ENCODE measurements at places on chromosomes 5 and 9. TPM values are rescaled to one million over a fixed set of nuclear protein-coding genes. Genes with fewer than 3 reads are reported as not detected.

DNA sequence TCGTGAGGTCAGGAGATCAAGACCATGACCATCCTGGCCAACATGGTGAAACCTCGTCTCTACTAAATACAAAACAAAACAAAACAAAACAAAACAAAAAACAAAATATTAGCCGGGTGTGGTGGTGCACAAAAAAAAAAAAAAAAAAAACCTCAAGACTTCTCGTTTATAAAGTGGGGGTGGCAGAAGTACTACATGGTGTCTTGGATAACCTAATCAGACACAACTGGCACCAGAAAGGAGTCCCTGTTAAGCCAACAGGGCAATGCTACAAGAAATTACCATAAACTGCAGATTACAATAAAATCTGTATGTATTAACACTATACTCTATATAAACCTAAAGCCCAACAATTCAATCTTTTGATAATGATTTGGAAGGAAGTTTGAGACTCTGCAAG lies 50.0 kb downstream of the SERINC5 start:
- DNase-seq, result no peak

GRCh38 chr5:52579391-52579790 lies 208.3 kb upstream of the ITGA1 start:
- no peak for DNase-seq

Gene HNRNPAB
- 131 TPM for total RNA-seq

- DNase-seq, result no peak
Observed at GRCh38 chr9:15294604-15295003, 12.4 kb downstream of the TTC39B start.

Gene OR1J2
- total RNA-seq, result not detected

- DNase-seq, result no peak
Observed at GRCh38 chr5:91020065-91020800, 362.9 kb downstream of the ARRDC3 start.

DNA sequence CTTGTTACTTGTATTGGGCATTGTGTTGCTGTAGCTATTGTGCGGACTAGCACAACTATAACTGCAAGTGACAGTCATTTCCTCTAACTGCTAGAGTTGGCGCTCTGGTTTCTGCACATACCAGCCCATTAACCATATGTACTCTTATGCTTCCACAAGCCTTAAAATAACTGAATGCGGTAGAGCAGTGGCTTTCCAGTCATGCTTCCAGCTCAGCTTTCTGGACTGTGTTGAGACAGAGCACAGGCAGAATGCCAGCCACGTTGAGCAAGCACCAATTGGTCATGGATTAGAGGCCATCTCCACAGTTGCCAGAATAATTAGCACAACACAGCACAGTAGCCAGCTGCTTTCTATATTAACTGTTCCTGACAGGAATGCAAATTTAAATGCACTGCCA lies 12.2 kb downstream of the INVS start:
- no peak for DNase-seq

GRCh38 chr9:3520564-3520963 lies 5.2 kb downstream of the RFX3 start:
- DNase-seq, result no peak

Gene CTNND2
- 2.5 TPM for total RNA-seq

Gene ZNF483
- total RNA-seq, result 6.3 TPM

Gene ZNF782
- total RNA-seq, result 5.0 TPM

GRCh38 chr9:8486095-8486494 lies 686.5 kb upstream of the DMAC1 start:
- DNase-seq, result no peak

GRCh38 chr9:130382636-130383349 lies 62.0 kb upstream of the ASS1 start:
- DNase-seq, result no peak

Gene CCDC112
- 8.9 TPM for total RNA-seq

DNA sequence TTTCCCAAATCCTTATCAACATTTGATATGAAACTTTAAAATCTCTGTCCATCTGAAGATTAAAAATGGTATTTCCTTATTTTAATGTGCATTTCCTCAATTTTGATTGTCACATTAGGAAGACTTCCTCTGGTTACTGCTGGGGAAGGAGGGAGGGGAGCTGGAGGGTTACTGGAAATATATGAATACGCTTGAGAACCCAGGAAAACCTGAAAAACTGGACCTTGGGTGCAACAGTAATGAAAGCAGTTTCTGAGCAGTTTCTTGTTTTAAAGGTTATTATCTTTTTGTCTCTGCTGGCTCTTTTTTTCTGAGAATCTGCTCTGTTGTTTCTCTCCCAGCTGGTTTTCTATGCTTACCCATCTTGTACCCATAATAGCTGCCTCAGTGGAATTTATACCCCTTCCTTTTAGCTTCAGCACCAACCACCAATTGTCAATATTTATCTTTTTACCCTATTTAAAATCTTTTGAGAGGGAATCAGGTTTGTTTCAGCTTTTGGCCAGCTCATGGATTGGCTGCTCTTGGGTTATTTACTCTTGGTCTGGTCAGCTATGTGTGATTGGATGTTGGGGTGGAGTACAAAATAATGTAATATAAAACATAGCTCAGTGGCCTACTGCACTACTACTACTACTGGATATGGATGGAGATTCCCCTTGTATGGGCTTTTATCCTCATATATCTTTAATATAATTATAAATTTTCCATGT lies 67.4 kb downstream of the UNC13B start:
- no peak for DNase-seq

DNA sequence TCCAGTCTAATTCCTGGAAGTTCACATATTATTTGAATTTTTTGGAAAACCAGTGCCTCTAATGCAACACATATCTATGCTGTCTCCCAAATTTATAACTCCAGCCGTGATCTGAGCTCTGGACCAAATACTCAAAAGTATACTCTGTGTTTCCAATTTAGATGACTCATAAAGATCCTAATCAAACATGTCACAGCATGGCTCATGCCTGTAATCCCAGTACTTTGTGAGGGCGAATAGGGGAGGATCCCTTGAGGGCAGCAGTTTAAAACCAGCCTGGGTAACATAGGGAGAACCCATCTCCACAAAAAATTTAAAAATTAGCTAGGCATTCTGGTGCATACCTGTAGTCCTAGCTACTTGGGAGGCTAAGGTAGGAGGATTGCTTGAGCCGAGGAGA lies 388.0 kb downstream of the CDH12 start:
- DNase-seq, result no peak

Gene SLC2A8
- total RNA-seq, result 18.2 TPM

DNA sequence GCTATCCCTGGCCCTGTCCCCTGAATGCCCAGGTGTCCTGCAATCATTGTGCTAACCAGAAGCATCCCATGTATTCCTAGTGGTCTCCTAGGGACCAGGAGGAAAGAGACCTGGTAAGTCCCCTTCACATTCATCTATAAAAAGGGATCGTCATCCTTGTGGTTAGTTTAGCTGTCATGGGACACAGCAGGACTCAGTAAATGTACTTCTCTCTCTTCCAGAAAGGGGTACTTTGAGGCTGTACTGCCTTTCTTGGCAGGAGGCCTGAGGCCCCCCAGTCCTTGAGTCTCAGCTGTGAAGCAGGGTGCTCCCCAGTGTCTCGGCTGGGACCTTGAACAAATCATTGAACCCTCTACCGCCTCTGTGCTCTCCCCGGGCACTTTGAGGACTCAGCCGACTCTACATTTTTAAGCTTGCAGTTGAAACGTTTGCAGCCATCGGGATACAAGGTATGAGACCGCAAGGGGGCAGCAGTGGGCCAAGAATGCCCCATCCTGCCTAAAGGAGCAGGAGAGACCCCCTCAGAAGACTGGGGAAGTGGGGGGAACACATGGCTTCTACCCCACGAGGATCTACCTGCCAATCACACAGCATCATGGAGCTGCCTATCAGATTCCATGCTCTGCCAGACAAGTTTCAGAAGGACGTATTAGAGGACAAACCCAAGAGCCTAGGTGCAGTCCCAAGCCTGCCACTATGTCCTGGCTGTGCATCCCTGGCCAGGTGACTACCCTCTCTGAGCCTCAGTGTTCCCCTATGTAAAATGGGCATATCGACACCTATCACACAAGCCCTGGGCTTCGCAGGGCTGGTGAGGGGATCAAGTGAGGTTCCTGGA lies 2.4 kb upstream of the PHYKPL start:
- no peak for DNase-seq

DNA sequence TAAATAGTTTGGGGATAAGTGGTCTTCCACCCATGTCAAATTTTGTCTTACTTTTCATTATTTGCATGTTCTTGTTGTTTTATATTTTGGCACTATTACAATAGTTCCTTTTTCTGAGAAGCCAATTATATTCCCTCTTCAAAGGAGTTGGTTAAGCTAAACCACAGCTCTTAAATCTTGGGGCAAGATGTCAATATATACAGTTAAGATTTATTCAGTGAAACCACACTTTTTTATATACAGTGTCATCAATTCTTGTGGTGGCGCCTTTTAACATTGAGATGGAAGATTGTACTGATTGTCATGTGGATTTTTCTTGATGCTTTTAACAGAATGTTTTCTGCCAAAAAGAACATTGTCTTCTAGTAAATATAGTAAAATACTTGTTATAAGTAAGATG lies 104.1 kb downstream of the MTREX start:
- DNase-seq, result no peak

Gene DMRTA1
- 0.18 TPM for total RNA-seq

DNA sequence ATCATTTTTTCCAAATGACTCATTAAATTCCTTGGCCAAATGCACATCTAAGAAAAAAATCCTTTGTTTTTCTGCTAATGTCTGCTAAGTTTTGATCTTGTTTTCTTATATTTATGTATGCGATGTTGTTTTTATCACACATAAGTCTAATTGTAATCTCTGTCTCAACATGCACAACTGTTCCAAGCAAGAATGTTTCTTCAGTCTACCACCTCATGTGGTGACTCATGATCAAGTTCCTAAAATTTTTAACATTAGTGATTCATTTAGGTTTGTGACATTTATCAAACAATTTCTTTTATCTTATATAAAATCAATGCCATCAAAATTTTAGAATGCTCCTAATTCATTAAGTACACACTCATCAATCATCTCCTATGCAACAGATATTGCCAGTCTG lies 763.9 kb upstream of the FAM174A start:
- DNase-seq, result no peak

- DNase-seq, result no peak
Observed at GRCh38 chr9:20507431-20507830, 114.9 kb downstream of the MLLT3 start.

Gene SPATA31A5
- not detected for total RNA-seq

DNA sequence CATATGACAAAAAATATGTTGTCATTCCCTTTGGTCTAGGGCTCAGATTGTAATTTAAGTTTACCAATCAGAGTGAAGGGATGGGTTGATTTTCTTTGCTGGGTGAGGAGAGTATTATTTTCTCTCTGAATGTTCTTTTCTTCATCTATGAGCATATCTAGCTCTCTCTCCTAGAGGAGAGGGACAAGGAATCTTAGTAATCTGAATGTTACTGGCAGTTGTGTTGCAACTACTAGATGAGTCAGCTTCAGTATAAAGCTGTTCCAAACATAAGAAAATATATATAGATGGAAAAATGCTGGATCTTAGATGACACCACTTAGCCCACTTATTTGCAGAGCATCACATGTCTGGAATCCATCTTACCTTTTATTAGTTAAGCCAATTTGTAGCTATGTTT lies 259.3 kb downstream of the TUSC1 start:
- no peak for DNase-seq

Gene ADAMTS16
- not detected for total RNA-seq

Gene CBY3
- not detected for total RNA-seq
